ENCODE measurements at places on chromosomes 13 and 19.

GRCh38 chr19:40632311-40633036 is 31.3 kb downstream of the LTBP4 start:
- no peak for DNase-seq

DNA sequence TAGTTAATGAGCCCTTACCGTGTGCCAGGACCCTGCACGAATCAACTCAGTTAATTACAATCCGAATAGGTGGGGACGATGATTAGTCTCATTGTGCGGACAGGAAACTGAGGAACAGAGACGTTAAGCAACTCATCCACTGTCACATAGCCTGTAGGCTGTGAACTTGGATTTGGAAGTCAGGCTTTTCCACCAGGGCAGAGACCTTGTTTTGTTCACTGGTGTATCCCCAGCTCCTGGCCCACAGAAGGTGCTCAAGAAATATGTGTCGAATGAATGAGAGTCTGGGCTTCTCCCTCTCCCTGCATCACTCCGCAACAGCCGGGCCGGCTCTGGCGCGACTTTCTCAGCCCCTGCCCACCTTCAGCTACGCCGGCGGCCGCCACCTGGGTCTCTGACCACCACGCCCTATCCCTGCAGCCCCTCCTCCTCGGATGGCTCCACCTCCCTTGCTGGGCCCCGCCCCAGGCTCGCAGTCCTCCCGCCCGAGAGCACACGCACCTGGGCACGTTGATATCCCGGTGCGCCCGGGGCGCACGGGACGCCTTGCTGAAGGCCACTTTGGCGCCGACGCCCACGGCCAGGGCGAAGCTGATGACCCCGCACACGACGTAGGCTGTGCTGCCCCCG is 1.3 kb downstream of the SHISA7 start:
- DNase-seq = no peak

DNA sequence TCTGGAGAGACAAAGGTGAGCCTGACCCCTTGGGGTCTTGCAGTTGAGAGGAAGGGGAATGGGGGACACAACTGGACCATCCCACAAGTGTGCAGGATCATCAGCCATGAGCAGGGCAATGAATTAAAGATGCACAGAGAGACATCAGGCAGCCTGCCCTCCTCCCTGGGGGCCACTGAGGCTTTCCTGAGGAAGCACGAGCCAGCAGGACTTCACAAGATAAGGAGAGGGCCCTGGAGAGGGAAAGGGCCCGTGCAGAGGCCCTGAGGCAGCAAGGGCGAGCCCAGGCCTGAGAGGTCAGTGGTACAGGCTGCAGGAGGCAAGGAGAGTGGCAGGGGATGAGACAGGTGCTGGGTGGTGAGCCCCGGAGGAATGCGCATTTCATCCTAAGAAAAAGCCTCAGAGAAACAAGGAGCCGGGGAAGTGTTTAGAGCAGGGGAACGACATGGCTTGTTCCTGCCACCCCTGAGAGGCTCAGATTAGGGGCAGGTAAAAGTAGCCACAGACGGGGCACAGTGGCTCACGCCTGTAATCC is 9.0 kb upstream of the PRKD2 start:
- no peak for DNase-seq

DNA sequence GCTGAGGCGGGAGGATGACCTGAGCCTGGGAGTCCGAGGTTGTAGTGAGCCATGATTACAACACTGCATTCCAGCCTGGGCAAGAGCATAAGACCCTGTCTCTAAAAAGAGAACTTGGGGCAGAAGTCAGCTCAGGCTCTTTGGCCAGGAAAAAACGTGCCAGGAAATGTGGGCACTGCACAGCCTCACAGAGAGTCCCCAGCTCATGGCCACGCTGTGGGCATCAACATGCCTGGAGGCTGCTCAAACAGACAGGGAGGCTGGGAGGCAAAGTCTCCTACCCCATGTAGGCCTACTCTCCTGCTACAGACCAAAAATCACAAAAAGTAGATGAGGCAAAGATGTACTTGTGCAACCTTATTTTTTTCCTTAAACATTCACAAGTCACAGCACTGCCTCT is 49.4 kb downstream of the PEPD start:
- no peak for DNase-seq

GRCh38 chr19:18662972-18663732 is 20.3 kb upstream of the CRTC1 start:
- DNase-seq = no peak

DNA sequence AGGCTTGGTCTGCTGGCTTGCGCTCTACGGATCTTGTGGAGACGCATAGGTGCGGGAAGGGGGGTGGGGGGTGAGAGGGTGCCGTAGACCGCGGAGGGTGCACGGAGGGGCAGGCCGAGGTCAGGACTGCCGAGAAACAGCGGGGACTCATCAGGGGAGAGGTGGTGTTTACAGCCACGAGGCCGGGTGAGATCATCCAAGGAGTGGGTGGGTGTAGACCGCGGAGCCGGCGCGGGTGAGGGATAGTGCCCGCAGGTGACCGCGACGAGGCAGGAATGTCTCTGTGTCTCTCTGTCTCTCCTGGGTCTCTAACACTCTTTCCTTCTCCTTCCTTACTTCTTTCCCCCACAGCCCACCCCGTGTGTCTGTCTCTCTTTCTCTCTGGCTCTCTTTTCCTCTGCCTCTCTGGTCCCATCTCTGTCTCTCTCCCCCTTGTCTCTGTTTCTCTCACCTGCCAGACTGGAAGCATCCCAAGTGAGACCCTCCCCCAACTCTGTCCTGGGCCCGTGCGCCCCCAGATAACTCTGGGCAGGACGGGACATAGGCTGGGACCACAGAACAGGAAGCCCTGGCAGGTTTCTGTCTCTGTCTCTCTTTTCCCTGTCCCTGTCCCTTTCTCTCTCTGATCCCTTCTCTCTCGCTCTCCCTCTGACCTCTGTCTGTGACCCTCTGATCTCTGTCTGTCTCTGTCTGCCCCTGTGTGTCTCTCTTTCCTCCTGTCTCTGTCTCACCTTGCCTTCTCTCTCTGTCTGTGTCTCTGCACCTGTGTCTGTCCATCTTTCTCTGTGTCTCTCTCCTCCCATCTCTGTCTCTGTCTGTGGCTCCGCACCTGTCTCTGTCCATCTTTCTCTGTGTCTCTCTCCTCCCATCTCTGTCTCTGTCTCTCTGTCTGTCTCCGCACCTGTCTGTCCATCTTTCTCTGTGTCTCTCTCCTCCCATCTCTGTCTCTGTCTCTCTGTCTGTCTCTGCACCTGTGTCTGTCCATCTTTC is 1.8 kb upstream of the KLK4 start:
- no peak for DNase-seq

- no peak for DNase-seq
Observed at GRCh38 chr19:41816761-41817160, 20.4 kb downstream of the CEACAM3 start.

DNA sequence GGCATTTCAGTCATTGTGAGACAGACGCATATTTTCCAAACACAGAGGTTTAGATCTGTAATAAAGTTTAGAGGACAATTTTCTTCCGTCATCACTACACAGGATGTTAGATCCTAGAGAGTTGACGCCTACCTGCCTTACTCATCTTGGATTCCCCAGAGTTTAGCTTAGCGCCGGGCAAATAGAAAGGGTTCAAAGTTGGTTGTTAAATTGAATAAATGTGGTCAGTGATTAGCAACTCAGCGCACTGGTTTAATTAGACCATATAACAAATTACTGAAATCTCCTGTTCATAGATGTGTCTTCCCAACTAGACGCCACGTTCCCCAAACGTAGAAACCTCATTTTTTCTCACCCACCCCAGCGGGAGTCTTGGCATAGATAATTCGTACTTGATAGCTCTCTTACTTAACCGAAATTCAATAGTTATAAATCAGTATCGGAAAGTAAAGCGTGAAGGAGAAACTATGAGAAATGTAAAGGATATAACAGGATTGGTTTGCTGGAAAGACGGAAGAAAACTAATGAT is 726 bp upstream of the UFM1 start:
- DNase-seq = no peak

- no peak for DNase-seq
Observed at GRCh38 chr19:5360003-5360780, 19.6 kb upstream of the PTPRS start.

DNA sequence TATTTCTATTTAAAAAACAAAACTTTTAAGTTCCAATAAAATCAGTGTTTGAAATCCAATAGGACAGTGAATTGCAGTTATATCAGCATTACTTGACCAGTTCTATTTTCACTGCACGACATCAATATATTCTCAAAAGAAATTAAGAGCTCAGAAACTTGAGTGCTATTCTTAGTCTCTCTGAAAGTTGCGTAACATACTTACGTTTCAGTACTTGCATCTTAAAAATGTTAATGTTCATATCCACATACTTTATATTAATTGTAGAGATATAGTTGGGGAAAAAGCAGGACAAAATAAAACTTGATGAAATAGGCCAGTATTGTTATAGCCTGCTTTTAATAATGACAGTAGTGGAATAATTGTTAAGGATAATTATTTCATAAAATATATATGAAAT is 720.5 kb upstream of the PCDH9 start:
- DNase-seq = no peak

DNA sequence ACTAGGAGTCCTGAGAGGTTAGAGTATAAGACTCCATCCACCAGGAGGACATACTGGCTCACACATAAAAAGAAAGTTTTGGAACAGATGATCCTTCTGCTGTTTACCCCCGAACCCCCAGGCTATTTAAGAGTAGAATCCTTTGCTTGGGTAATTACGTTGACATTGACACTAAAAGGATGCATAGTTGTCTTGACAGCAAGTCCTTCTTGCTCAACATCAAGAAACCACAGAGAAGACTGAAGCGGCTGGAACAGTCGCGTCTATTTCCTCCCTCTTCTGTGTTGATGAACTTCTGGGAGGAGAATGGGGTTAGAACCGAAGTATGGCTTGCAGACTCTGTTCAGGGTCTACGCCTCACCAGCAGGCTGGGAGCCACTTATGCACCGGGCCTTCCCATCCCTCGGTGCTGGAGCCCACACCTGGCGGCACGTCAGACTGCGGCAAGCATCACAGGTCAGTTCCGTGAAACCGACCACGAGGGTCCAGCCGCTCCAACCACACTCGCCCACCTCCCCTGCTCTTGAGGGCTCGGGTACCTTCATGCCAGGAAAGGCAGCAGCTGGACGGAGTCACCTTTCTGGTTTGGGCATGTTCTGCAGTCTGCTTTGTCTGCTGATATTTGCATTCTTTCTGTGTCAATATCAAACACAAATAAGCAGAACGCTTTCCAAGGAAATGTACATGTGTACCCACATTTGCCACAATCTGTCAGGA is 42.4 kb upstream of the RANBP3 start:
- no peak for DNase-seq

GRCh38 chr13:110109910-110110309 is 197.0 kb downstream of the COL4A1 start:
- DNase-seq = no peak
